Tibial nerve (tissue), 4 donors: ENCODE measurements at places on chromosomes 13 and 19. TPM values are rescaled to one million over a fixed set of nuclear protein-coding genes. Genes with fewer than 3 reads are reported as not detected.

- H3K27me3 ChIP-seq = no peaks in the 10 kb centered on the region
- H3K27ac ChIP-seq = peak overlapping the region; percentile 51
- no peak for DNase-seq
- no peaks in the 10 kb centered on the region for H3K36me3 ChIP-seq
- peaks cover 9% of the 10 kb centered on the region for H3K4me1 ChIP-seq
Observed at GRCh38 chr13:49343255-49343654, 95.5 kb downstream of the CDADC1 start.

DNA sequence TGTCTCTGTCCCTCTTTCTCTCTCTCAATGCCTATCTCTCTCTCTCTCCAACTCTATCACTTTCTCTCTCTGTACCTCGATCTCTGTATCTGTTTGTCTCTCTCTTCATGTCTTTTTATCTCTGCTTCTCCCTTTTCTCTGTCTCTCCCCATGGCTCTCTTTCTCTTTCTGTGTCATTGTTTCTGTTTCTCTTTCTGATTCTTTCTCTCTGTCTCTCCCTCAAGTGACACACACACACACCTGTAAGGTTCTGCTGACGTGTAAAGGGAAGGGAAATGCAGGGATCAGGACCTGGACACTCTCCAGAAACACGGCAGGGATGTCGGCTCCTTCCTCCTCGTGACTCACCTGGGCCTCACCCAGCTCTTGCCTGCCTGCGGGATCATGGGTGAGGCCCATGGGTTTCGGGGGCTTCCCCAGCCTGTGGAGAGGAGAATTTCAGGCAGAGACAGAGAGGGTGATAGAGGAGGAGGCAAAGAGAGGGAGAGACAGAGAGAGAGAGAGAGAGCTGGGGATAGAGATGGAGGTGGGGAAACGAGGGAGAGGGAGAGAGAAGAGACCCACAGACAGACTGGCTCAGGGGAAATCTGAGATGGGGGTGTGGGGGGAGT, 5.4 kb upstream of the PLAUR start:
- H3K4me3 ChIP-seq = no peak overlapping the region
- H3K27ac ChIP-seq = peak overlapping the region; percentile 59
- no peaks in the 10 kb centered on the region for H3K36me3 ChIP-seq
- DNase-seq = no peak
- H3K27me3 ChIP-seq = no peaks in the 10 kb centered on the region
- peaks cover 3% of the 10 kb centered on the region for H3K4me1 ChIP-seq

DNA sequence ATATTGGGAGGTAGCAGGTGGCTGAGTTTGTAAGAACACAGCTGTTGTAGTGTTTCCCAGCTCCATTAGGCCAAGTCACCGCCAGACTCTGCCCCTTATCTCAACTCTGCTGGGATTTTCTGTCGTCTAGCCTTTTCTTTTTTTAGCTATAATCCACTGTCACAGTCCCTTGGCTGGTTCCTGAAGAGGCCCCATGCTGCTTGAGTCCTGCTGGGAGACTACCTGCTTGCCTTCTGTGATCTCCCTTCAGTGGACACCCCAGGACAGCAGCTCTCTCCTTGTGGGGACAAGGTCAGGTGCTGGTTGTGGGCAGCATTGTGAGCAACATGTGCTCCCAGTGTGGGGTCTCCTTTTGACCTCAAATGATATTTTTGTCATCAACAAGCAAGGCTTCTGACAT, 195.0 kb upstream of the ATXN8OS start:
- H3K4me1 ChIP-seq = no peaks in the 10 kb centered on the region
- no peak overlapping the region for H3K27ac ChIP-seq
- H3K27me3 ChIP-seq = no peaks in the 10 kb centered on the region
- H3K4me3 ChIP-seq = no peak overlapping the region

DNA sequence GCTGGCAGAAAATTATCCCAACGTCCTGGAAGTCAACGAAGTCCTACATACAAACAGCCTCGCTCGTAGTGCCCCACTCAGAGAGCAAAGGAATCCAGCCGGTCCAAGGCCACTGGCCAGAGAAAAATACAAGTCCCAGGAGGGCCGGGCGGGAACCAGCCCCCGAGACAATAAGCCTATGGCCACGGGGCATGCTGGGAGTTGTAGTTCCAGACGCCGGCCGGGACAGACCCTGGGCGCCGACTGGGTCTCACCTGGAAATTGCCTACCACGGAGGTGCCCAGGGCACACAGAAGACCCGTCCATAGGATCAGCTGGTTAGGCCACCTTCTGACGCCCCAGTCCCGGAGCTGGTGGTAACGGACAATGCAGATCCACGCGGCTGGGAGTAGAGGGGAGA, 5.4 kb downstream of the TMEM150B start:
- no peaks in the 10 kb centered on the region for H3K4me1 ChIP-seq
- H3K27ac ChIP-seq = no peak overlapping the region
- DNase-seq = no peak
- H3K36me3 ChIP-seq = no peaks in the 10 kb centered on the region

Gene TRPC4
- not detected for total RNA-seq

DNA sequence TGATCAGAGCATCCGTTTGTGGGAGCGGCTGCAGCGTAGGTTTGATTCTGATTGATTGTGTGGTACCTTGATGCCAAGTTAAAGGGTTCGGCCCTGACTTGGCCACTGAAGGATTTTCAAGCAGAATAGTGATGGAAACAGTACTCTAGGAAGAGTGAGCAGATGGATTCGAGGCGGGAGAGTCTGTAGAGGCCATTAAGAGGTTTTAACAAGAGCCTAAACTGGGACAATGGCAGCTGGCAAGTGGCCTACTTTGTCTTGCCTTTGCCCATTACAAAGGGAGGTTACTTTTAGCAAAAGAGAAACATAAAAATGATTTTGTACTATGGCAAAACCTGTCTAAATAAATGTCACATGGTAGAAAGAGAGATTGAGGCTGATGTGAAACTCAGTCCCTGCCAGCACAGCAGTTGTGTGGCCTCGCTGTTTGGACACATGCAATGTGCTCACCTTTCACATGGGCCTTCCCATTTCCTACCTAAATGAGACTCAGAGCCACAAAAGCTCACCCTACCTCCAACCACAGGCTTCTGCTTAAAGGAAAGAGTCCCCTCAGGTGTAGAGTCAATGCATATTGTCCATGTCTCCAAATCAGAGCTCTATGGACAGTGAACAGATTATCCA, 62.4 kb upstream of the RAP2A start:
- no peaks in the 10 kb centered on the region for H3K27me3 ChIP-seq
- DNase-seq = no peak
- no peak overlapping the region for H3K4me3 ChIP-seq
- H3K4me1 ChIP-seq = peaks cover 18% of the 10 kb centered on the region

DNA sequence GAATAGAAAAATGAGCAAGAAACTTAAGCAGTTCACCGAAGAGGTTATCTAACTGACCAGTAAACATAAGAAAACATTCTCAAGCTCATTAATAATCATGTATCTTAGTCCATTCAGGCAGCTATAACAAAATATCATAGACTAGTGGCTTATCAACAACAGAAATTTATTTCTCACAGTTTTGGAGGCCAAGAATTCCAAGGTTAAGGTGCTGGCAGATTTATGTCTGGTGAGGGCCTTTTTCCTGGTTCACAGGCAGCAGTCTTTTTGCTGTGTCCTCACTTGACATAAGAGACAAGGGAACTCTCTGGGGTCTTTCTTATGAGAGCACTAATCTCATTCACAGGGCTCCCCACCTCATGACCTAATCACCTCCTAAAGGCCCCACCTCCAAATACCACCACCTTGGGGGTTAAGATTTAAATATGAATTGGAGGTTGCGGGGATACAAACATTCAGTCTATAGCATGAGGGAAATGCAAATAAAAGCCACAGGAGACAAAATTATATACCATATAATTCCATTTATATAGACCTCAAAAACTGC, 123.6 kb downstream of the ZAR1L start:
- H3K4me3 ChIP-seq = no peak overlapping the region
- H3K27me3 ChIP-seq = no peaks in the 10 kb centered on the region
- H3K27ac ChIP-seq = no peak overlapping the region
- H3K4me1 ChIP-seq = no peaks in the 10 kb centered on the region

Gene SLC10A2
- not detected for total RNA-seq

Gene FUT3
- not detected for total RNA-seq

DNA sequence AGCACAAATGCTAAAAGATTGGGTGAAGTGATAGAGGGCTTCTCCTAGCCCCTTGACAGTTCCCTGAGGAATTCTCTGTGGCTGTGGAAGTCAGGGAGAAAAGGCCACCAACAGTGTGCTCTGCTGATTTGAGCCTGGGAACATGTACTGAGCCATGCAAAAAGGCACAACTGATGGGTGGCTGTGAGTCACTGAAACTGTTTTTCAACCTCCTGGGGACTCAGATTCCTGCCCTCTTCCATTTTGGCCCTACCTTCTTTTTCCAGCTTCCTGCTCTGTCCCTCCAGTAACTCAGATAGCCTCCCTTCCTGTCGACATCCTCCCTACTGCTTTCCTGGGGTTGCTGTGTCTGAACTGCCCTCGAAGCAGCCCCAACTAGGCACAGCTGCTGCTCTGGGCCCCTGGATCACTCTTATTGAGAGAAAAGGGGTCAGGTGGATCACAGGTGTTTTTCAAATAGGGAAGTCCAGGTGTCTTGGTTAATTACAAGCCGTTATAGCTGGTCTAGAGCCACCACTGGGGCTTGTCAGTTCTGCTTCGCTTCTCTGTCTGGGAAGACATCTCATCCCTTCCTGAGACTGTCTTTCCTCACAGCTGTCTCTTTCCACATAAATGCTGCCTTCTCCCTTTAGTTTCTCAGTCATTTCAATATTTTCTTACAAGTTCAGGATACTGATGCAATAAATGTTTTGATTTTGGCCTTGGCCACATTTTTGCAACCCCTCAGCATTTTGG, 13.7 kb downstream of the FAM124A start:
- H3K27ac ChIP-seq = no peak overlapping the region
- DNase-seq = no peak
- H3K4me1 ChIP-seq = peaks cover 11% of the 10 kb centered on the region
- H3K27me3 ChIP-seq = no peaks in the 10 kb centered on the region
